Heart left ventricle (tissue), 16 donors: ENCODE measurements at places on chromosomes 5 and 9.

DNA sequence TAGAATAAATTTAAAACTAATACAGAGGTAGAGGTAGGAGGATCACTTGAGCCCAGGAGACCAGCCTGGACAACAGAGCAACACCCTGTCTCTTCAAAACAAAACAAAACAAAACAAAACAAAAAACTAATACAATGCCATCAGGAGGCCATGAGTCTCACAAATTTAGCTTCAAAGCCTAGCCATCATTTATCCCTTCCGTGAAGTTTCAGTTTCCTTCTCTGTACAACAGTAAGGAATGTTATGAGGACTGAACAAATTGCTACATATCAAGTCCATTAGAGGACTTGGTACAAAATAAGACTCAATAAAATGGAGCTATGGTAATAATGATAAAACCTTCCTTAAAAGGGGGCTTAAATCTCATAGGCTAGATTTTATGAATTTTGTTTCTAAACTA is 60.8 kb downstream of the MAPKAP1 start:
- H3K27me3 ChIP-seq, result no peaks in the 10 kb centered on the region
- H3K4me3 ChIP-seq, result no peak overlapping the region
- DNase-seq, result no peak
- H3K27ac ChIP-seq, result peak overlapping the region; percentile 16

DNA sequence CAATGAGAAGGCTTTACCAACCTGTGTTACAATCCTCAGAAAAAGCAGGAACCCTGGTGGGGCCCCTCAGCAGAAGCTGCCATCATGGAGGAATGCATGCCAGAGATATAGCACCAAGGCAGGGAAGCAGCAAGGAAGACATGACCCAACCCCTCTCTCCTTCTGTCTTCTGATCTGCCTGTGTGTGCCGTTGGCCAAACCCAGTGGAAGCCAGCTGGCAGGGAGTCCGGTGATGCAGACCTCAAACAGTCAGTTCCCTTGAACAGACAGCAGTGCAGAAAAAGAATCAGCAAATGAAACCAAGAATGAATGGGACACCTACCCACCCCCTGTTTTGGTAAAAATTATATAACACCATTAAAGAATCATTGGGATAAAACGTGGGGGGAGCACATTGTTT is 234.2 kb downstream of the ZNF608 start:
- H3K4me1 ChIP-seq, result peaks cover 15% of the 10 kb centered on the region
- no peak overlapping the region for H3K27ac ChIP-seq
- no peak for DNase-seq
- H3K36me3 ChIP-seq, result no peaks in the 10 kb centered on the region
- H3K4me3 ChIP-seq, result no peak overlapping the region
- H3K27me3 ChIP-seq, result no peaks in the 10 kb centered on the region

- no peaks in the 10 kb centered on the region for H3K4me1 ChIP-seq
- no peaks in the 10 kb centered on the region for H3K36me3 ChIP-seq
- DNase-seq, result no peak
- no peaks in the 10 kb centered on the region for H3K27me3 ChIP-seq
- H3K27ac ChIP-seq, result peak overlapping the region; percentile 70
These were observed 16.2 kb upstream of the ITGA1 start for GRCh38 chr5:52771343-52772039.

GRCh38 chr9:38440516-38440915 is 16.3 kb upstream of the IGFBPL1 start:
- no peaks in the 10 kb centered on the region for H3K4me1 ChIP-seq
- DNase-seq, result no peak
- no peaks in the 10 kb centered on the region for H3K27me3 ChIP-seq
- no peak overlapping the region for H3K27ac ChIP-seq
- H3K4me3 ChIP-seq, result no peak overlapping the region
- no peaks in the 10 kb centered on the region for H3K36me3 ChIP-seq

DNA sequence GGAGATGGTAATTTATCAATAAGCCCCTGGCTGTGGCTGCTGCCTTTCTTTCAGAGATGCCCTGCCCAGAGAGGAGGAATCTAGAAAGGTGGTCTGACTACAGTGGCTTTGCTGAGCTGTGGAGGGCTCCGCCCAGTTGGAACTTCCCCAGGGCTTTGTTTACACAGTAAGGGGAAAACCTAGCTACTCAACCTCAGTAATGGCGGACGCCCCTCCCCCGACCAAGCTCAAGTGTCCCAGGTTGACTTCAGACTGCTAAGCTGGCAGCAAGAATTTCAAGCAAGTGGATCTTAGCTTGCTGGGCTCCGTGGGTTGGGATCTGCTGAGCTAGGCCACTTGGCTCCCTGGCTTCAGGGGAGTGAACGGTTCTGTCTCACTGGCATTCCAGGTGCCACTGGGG is 865.4 kb upstream of the ACO1 start:
- no peak overlapping the region for H3K4me3 ChIP-seq
- H3K27ac ChIP-seq, result no peak overlapping the region
- no peaks in the 10 kb centered on the region for H3K36me3 ChIP-seq

GRCh38 chr5:153425914-153426313 is 64.6 kb upstream of the GRIA1 start:
- no peaks in the 10 kb centered on the region for H3K36me3 ChIP-seq
- DNase-seq, result no peak
- no peak overlapping the region for H3K4me3 ChIP-seq
- no peaks in the 10 kb centered on the region for H3K4me1 ChIP-seq
- H3K27me3 ChIP-seq, result no peaks in the 10 kb centered on the region
- no peak overlapping the region for H3K27ac ChIP-seq

- no peak overlapping the region for H3K4me3 ChIP-seq
- no peak for DNase-seq
- no peaks in the 10 kb centered on the region for H3K27me3 ChIP-seq
- no peaks in the 10 kb centered on the region for H3K36me3 ChIP-seq
- no peak overlapping the region for H3K27ac ChIP-seq
These were observed 51.5 kb upstream of the NR3C1 start for GRCh38 chr5:143454936-143455516.

- peak overlapping the region; percentile 88 for H3K27ac ChIP-seq
- peak; percentile 66 for DNase-seq
- H3K36me3 ChIP-seq, result no peaks in the 10 kb centered on the region
- no peak overlapping the region for H3K4me3 ChIP-seq
- no peaks in the 10 kb centered on the region for H3K27me3 ChIP-seq
These were observed 54.4 kb upstream of the AFAP1L1 start for GRCh38 chr5:149217096-149217802.

- H3K27ac ChIP-seq, result no peak overlapping the region
- DNase-seq, result no peak
- no peaks in the 10 kb centered on the region for H3K36me3 ChIP-seq
- no peaks in the 10 kb centered on the region for H3K27me3 ChIP-seq
These were observed 601.8 kb downstream of the CCDC171 start for GRCh38 chr9:16154521-16155078.

- no peak overlapping the region for H3K27ac ChIP-seq
- no peak for DNase-seq
- no peaks in the 10 kb centered on the region for H3K36me3 ChIP-seq
- no peaks in the 10 kb centered on the region for H3K27me3 ChIP-seq
- H3K4me1 ChIP-seq, result peaks cover 16% of the 10 kb centered on the region
- H3K4me3 ChIP-seq, result no peak overlapping the region
These were observed 28.7 kb downstream of the LCP2 start for GRCh38 chr5:170268884-170269283.

DNA sequence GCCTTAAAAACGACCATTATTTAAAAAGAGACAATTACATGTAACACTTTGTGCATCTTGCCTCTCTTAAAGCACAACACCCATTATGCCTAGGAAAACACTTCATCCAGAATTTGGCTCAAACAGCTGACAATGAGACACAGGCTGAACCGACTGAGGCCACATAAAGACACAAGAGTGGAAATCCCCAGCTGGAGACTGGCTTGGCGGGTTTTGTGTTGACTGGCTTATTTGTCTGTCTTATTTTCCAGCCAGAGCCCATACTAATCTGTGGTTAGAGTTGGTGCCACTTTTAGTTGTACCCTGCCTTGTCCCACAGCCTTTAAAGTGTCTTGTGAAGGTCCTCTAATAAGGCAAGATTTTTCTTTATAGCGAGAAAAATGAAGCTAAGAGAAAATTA is 21.2 kb downstream of the TRIM14 start:
- H3K4me1 ChIP-seq, result no peaks in the 10 kb centered on the region
- no peak overlapping the region for H3K27ac ChIP-seq
- no peak overlapping the region for H3K4me3 ChIP-seq
- peaks cover 57% of the 10 kb centered on the region for H3K36me3 ChIP-seq
- no peaks in the 10 kb centered on the region for H3K27me3 ChIP-seq

DNA sequence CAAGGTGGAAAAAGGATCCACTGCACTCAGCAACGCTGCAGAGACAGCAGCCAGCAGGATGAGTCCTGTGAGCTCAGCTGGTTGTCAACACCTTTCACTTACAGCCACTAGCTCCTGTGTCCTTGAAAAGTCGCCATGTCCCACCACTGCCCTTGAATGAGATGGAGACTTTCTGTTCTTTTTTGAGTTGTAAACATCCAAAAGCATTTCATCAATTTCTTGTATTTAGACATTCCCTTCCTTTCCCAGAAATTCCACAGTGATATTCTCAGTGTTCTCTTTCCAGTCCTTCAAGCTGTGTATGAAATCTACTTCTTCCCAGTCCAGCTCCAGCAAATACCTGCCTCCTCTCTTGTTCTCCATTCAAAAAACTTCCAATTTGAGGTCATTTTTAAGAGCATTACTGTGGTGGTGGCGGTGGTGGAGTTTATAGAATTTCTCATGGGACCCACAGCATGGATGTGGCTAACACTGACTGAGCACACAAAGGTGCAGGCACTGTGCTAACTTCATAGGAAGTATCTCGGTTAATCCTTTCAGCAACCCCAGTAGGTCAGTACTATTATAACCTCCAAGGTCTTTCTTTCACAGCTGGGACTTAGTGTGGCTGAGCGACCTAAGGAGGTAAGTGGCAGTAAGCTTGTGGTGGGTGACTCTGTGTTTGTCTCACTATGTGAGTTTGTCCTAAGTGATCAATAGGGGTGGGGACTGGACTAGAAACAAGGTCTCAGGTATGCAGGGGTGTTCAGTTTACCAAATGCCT is 15.0 kb upstream of the GPX3 start:
- no peaks in the 10 kb centered on the region for H3K27me3 ChIP-seq
- H3K27ac ChIP-seq, result peak overlapping the region; percentile 67
- no peaks in the 10 kb centered on the region for H3K4me1 ChIP-seq
- H3K36me3 ChIP-seq, result no peaks in the 10 kb centered on the region
- DNase-seq, result no peak

DNA sequence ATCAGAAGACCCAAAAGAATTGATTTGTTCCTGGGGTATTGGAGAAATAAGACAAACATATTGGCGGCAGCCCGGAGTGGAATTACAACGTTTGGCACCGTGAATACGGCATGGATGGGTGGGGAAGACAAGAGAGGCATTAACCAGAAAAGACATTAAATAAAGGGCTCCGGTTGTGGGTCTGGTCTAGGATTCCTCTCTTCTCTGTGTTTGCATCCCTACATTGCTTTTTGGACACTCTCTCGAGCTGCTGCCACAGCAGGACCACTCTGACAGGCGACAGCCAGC is 138.7 kb upstream of the PALM2AKAP2 start:
- H3K27me3 ChIP-seq, result peaks cover 35% of the 10 kb centered on the region
- H3K4me3 ChIP-seq, result peak overlapping the region; percentile 71
- peaks cover 7% of the 10 kb centered on the region for H3K4me1 ChIP-seq
- DNase-seq, result no peak
- no peaks in the 10 kb centered on the region for H3K36me3 ChIP-seq

DNA sequence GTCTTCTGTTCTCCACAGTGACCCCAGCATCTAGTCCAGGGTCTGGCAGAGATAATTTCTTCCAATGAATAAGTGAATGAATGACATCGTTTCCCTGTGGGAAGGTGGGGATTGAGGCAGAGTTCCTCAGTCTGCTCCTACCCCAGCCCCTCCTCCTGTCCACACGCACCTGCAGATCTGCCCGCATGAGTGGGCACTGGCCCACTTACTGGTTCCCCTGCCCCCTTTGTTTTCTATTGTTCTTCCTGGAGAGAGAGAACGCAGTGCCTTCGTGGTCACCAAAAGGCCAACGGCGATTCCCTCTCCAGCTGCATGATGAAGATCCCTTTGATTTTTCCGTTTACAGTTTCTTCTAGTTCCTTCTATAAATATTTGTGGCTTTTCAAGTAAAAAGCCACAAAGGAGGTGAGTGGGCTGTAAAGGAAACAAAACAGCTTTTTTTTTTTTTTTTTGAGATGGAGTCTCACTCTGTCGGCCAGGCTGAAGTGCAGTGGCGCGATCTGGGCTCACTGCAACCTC is 5.8 kb upstream of the FPGS start:
- H3K27ac ChIP-seq, result peak overlapping the region; percentile 46
- no peaks in the 10 kb centered on the region for H3K27me3 ChIP-seq
- no peaks in the 10 kb centered on the region for H3K4me1 ChIP-seq

GRCh38 chr9:135890190-135891026 is 16.9 kb downstream of the CAMSAP1 start:
- DNase-seq, result no peak
- peaks cover 73% of the 10 kb centered on the region for H3K4me1 ChIP-seq
- H3K27me3 ChIP-seq, result no peaks in the 10 kb centered on the region
- no peak overlapping the region for H3K4me3 ChIP-seq

DNA sequence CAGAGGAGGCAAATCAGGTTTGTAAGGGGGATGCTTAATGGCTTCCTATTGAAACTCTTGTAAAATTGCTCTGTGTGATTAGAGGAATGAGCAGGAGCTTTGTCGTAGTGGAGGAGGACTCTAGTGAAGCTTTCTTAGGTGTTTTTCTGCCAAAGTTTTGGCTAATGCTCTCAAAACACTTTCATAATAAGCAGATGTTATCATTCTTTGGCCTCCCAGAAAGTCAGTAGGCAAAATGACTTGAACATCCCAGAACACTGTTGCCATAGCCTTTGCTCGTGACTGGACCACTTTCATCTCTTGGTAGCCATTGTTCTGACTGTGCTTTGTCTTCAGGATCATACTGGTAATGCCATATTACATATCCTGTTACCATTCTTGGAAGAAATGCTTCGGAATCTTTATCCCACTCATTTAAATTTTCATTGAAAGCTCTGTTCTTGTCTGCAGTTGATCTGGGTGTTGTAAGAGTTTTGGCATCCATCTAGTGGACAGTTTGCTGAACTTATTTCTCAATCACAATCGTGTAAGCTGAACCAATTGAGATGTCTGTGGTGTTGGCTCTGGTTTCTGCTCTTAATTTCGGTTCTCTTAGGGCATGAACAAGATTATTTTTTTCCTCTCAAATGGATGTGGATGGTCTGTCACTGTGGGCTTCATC is 187.6 kb downstream of the COMMD10 start:
- no peak overlapping the region for H3K27ac ChIP-seq
- no peaks in the 10 kb centered on the region for H3K27me3 ChIP-seq
- DNase-seq, result no peak
- no peak overlapping the region for H3K4me3 ChIP-seq
- H3K4me1 ChIP-seq, result no peaks in the 10 kb centered on the region
- H3K36me3 ChIP-seq, result no peaks in the 10 kb centered on the region

GRCh38 chr5:1021136-1021968 is 12.8 kb downstream of the NKD2 start:
- no peak overlapping the region for H3K4me3 ChIP-seq
- no peaks in the 10 kb centered on the region for H3K27me3 ChIP-seq
- H3K4me1 ChIP-seq, result no peaks in the 10 kb centered on the region

DNA sequence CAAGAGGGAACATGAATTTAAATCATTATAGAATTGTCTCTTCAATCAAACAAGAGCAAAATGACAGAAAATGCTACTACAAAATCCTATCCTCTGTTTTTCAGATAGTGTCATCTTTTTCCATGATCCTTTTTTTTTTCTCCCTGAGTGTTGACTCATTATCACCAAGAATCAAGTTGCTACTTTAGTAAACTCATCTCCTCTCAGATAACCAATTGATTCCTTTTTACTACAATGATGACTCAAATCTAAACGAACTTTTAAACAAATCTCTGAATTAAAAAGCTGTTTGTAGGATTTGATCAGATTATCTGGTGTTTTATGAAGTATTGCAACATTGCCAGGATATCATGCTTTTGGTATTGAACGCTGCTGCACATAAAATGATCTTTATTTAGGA is 23.9 kb upstream of the IL7R start:
- H3K27me3 ChIP-seq, result no peaks in the 10 kb centered on the region
- no peaks in the 10 kb centered on the region for H3K4me1 ChIP-seq
